ENCODE measurements at places on chromosomes 5 and 9.

DNA sequence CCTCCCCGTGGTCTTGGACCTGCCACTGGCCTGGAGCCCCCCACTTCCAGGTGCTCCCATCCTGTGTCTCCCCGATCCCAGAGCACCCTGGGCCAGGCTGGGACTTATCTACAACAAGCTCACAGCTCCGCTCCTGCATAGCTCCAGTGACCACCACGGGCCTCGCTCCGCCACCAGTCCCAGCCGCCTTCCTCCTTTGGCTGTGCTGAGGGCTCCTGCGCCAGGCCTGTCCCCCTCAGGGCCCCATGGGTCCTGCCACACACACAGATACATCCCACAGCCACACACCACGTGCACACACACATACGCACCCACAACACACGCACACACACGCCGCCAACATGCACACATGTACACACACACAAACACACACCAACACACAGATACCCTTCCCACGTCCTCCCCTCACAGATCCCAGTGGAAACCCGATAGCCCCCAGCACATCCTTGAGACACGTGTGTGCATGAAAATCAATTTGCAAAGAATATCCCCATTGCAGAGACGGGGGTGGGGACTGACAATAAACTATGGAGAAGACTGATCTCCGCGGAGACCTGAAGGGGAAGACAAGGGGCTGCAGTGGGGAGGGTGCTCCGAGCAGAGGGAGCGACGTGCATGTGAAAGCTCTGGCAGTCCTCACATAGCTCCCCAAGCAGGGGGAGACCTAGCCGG, 18.5 kb upstream of the LAMC3 start:
- no peak for DNase-seq

DNA sequence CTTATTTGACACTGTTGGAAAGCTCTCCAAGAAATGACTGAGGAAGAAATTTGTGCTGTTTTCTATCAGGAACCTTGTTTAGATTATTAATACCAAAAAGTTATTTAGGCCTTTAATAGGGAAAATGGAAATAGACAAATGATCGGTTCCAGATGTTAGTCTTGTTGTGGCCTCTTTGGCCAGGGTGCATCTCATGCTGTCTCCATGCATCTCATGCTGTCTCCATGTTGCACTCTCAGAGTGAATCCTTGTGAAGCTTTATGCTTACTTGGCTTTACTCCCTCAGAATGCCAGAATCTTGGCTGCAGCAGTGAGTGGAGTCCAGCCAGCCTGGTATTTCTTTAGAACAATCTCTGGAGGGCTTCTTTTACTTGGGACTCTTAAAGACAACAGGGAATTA, 185.5 kb downstream of the ARHGAP26 start:
- DNase-seq: no peak

- DNase-seq: no peak
Observed at GRCh38 chr9:91714020-91714806, 235.8 kb downstream of the ROR2 start.

- DNase-seq: no peak
Observed at GRCh38 chr9:17342696-17343095, 207.9 kb downstream of the CNTLN start.
